Calu3 (cell line): ENCODE measurements at places on chromosomes 3 and 15.

DNA sequence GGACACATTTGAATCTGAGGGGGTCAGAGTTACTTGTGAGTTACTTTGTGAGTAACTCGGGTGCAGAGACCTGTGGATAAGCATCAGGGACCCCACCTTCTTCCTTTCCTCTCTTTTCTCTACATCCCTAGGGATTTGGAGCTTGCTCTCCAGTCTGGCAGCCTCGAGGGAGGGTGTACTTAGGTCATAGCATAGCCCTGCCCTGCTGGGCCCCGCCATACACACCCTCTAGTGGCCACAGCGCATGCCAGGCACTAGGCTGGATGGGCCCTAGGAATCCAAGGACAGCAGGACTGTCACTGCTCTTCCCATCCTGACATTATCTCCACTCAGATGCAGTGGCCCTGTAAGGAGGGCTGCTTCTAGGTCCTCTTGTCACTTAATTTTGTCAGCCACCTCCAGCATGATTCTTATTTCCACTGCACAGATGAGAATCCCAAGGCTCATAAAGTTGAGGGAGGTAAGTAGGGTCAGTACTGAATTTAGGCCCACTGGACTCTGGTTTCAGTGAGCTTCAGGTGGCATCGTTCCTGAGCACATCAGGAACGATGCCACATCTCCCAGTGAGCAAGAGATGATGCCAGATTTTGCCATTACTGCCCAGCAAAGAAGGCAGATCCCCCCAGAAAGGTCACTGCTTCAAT is 3.6 kb upstream of the SMAD6 start:
- DNase-seq = peak; percentile 80

- DNase-seq = no peak
These were observed 290.8 kb downstream of the UBE2E2 start for GRCh38 chr3:23493889-23494288.

DNA sequence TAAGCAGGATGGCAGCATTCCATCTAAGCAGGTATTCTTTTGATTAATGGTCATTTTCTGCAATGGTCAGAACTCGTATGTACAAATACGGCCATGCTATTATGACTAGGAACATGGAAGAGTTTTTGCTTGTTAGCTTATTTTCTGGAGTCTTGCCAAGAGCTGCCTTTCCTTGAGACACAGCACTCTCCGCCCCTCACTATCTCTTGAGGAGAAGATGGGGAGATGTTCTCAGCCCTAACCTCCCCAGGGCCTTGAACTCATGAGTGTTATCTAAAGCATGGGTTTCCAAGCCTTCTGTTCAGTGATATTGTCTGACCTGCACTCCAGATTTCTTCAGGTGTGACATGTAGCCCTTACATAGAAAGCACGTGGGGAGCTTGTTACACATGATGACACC is 65.9 kb upstream of the ACTC1 start:
- no peak for DNase-seq

DNA sequence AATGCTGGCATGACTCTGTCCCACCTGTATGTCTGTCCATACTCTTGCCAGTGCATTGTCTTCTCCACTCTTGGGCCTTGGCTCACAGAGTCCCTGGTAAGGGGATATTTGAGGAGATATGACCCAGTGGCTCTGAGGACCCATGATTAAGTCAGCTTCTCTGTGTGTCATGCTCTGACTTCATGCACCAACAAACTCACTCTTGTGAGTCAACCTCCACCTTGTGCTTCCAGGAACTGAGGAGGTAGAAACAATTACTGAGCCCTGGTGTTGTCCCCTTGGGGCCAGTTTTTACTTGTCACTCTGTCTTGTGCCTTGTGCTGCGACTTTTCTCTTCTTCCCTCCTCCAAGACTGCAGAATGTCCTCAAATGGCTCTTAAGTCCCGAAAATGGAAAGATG is 127.1 kb downstream of the ABHD5 start:
- no peak for DNase-seq

- no peak for DNase-seq
These were observed 22.9 kb downstream of the B3GNT5 start for GRCh38 chr3:183275937-183276336.

DNA sequence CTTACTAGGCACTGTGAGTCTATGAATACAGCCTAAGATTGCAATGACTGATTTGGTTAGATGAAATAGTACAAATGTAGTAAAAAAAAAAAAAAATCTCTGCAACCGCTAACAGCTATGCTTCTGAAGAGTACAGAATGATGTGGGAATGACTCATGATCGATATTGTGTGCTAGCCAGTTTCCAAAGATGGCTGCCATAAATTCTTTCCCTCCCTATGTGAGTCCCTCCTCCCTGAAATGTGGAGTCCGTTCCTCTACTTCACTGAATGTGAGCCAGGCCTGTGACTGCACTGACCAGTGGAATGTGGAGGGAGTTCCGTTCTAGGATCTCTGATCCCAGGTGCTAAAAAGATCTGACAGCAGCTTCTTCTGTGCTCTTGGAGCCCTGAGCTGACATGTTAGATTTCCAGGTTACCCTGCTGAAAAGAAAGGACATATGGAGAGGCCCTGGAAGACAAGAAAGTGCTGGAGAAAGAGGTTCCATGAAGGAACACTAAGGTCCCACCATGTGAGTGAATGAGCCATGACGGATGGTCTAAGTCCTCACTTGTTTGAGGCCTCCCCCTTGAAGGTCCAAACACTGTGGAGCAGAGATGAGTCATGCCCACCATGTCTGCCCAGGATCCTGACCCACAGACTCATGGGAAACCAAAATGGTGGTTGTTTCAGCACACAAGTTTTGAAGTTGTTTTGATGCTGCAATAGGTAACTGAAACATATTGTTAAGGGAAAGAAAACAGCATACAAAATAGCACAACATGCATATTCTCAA is 46.3 kb downstream of the DGKG start:
- DNase-seq = no peak

- no peak for DNase-seq
These were observed 1.4 kb downstream of the PEAK1 start for GRCh38 chr15:77418391-77418965.

- DNase-seq = no peak
These were observed 12.4 kb downstream of the GNB4 start for GRCh38 chr3:179438841-179439240.

- no peak for DNase-seq
These were observed 103.4 kb downstream of the LSAMP start for GRCh38 chr3:116341899-116342298.

DNA sequence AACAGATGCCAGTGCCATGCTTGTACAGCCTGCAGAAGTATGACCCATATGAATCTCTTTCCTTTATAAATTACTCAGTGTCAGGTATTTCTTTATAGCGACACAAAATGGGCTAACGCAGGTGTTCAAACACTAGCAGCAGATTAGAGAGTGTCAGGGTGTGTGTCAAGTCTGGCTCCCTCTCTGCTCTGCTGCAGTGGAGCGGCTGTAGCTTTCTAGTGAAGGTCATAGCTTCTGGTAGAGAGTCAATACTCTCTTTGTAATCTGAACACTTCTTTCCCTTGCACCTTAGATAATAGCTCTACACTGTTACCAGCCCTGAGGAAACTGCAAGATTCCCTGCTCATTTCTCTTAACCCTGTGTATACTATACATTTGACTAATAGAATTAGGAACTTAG is 483.2 kb upstream of the TGFBR2 start:
- no peak for DNase-seq

DNA sequence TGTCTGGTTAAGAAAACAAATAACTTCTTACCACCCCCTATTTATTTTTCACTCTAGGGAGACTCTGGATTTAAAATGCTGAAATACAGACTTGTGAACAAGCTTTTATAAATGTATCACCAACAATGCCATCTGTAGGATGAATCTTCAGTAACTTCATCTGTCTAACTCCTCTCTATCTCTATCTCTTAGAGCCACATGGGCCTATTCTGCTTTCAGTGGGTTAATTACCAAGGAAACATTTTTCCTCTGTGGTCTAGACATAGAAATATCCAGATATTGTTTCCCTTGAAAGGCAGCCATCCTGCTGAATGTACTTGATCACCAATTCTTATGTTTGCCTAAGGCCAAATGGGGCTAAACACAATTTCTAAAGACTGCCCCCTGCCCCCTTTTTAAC is 167.6 kb upstream of the COL8A1 start:
- no peak for DNase-seq

DNA sequence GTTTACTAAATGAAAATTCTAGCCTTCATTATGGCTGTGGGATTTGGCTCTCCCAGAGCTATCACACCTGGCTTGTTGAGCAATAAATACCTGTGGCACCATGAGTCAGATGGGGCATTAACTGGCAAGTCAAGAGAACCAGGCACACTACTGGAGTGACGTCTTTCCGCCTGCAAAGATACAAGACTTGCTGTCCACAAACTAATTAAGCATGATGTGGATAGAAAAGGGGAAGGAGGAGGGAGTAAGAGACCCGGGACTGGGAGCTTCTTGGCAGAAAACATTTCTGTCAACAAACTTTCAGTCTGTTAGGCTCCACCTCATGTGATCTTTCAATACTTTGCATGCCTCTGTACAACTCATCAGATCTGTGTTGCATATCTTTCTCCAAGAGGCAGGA is 56.5 kb downstream of the CLDN1 start:
- peak; percentile 81 for DNase-seq

DNA sequence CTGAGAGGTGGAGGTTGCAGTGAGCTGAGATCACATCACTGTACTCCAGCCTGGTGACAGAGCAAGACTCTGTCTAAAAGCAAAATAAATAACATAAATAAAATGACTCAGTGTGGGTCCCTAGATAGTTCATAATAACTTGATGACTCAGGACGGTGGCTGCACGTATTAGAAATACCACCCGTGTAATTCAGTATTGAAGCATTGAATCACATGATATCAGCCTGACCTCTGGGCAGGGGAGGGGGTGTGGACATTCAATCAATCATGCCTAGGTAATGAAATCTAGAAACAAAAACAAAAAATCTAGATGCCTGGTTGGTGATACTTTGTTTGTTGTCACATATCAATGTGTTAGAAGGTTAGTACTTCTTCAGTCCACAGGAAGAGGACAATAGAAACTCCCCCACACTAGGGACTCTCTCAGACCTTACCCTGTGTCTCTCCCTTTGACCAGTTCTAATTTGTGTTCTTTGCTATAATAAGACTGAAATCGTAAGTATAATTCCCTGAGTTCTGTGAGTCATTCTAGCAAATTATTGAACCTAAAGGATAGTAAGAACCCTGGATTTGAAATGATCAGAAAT is 177.3 kb downstream of the GAP43 start:
- DNase-seq = peak; percentile 41

GRCh38 chr15:89533861-89534544 is 37.6 kb upstream of the RHCG start:
- no peak for DNase-seq

DNA sequence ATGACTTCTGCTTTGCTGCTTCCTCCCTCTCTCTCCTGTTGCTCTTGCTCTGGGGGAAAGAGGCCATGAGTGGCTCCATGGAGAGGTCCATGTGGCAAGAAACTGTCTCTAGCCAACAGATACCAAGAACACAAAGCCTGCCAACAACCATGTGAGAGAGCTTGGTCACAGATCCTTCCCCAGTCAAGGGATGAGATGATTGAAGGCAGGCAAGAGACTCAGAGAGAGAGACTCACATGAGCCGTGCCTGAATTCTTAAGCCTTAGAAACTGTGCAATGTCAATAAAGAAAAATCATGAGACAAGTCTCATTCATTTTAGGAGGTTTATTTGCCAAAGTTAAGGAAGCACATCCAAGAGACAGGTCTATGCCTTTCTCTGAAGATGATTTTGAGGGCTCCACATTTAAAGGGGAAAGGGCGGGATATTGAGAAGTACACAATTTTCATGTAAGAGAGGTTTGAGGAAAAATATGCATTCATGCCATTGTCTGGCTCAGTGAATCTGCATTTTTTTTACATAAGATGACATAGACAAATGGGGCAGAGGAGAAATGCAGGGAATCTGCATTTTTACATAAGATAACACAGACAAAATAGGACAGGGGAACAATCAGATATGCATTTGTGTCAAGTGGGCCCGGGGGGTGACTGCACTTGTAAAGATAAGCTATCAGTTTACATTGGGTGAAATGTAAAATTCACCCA is 59.5 kb upstream of the SUCLG2 start:
- no peak for DNase-seq

DNA sequence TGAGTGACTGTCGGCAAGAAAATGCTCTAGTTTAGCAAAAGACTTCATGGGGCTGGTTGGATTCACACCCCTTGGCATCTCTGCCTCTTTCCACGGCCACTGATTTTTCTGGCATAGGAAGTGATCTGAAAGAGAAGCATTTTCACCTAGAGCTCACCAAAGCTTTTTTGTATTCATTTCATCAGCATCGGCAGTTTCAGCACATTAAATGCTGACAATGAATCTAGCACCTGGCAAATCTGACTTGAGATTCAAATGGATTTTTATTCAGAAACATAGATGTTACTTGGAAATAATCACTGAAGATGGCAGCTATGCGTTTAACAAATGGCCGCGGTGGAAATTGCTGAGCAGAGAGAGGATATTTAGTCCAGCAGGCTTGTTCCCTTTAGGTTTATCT is 155.9 kb downstream of the MEIS2 start:
- DNase-seq = no peak

DNA sequence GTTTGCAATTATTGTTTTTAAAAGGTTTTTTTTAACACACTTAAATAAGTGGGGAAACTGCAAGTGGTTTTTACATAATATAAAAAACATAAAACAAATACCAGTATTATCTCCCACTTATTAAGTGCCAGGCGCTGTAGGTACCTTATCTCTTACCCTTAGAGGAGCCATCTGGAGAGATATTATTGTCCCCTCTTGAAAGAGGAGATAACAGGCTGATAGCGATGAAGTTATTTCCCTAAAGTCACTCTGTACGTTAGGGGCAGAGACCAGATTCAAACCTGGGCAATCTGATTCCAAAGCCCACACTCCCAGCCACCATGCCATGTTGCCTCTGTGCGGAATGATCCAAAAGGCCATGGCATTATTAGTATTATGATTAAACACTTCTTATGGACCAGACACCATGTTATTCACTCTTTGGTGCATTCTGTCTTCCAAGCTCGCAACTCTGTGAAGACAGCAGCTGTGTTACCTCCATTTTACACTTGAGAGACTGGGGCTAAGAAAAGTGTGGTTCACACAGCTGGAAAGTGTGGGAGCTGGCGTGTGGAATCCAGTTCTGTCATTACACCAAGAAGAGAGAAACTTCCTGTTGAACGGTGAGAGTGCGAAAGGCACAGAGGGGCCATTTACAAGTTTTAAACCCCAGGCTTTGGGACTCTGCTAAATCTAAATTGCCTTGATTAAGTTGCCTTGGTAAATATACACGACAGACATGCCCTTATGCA is 79.9 kb upstream of the MITF start:
- no peak for DNase-seq

- no peak for DNase-seq
These were observed 299.3 kb downstream of the CLSTN2 start for GRCh38 chr3:140234256-140234655.

DNA sequence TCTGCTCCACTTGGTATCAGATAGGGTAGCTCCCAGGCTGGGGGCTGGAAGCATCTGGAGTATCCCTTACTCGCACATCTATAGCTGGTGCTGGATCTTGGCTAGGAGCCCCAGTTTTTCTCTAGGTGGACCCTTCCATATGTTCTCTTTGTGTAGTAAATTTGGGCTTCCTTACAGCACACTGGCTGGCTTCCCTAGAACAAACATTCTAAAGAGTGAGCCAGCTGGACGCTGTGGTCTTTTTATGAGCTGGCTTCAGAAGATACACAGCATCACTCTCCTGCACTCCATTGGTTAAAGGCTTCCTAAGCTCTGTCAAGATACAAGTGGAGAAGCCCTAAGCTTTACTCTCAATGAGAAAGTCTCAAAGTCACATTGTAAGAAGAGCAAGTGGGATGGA is 322.1 kb downstream of the WDR72 start:
- DNase-seq = no peak
